Activated CD4-positive, alpha-beta T cell treated with anti-CD3 and anti-CD28 coated beads, Interleukin-2, amount 50 U/mL, for 16 hours (primary cell): ENCODE measurements at places on chromosomes 3 and 15.

DNA sequence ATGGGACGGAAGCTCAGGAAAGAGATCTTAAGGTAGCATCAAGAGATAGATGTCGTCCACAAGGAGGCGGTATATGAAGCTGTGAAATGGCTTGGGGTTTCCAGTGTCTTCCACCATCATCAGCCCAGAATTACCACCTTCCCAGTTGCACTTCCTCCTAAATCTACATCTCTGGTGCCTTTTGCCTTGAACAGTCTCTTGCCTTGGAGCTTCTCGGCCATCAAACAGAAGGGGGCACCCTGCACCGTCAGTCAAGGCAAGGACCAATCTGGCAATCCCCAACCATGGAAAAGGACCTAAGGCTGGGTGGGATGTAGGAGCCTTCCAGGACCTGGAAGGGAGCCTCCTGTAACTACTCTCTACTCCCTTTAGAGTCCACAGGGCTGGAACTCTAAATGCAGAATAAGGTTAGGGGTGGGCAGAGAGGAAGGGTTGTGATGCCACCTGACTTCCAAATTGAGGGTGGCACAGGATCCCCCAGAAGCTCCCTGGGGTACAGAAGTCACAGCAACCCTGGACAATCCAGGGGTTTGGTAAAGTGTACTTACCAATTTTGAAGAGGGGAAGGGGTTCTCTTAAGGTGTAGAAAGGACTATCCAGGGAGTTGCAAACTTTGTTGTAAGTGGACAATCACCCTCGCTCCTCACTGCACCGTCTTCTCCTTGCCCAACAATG is 1.0 kb upstream of the RYR3 start:
- no peak for DNase-seq

DNA sequence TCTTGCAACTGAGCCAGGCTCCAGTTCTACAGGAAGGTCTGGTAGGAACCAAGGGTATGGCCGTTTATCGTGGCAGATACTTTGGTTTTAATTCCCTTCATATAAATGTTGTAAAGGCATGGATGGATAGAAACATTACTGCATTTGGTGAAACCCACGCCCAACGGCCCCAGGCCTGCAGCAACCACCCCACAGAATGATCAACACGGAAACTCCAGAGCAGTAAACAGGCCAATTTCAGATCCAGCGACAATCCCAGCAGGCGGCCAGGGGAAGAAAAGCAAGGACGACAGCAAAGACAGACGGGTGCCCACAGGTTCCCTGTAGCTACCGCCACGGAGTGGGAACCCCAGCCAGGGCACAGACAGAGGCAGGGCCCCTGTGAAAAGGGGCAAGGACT is 32.6 kb upstream of the PCSK6 start:
- DNase-seq = no peak

DNA sequence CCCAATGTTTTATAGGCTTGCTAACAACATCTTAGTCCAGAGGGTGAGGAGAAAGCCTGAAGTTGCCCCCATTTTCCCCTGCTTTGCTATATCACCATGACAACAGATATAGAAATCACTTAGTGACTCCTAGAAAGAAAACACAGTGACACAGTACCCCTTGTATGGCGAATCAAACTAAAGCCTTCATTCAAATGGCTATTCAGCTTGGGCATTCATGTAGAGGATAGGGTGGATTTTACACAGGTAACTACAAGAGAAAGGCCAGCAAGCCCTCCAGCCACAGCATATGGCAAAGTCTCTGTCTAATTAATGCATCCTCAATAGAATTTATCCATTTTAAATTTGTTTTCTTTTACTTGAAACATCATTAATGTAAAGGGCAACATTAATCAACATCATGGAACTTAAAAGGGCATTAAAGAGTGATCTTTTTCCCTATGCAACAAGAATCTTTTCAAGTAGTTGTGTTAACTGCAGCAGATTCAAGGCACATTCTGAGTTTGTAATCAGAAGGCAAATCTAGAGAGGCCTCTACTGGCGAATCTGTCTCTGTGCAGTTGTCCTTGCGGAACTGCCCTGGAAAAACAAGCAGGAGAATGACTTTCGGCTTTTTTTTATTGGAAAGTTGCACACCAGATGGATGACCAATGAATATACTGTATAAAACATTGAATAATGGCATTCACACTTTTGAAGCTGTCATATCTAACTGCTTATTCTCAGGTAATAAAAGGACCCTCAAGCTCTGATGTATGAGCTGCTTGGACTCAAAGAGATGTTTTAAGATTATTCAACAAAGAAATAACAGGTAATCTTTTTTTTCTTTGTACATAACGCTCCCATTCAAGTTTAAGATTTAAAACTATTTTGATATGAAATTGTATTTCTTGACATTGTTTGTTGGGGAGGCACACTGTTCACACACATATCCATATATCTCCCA is 621.7 kb upstream of the AGTR1 start:
- no peak for DNase-seq

GRCh38 chr3:177820683-177821316 is 623.5 kb upstream of the TBL1XR1 start:
- DNase-seq = no peak

DNA sequence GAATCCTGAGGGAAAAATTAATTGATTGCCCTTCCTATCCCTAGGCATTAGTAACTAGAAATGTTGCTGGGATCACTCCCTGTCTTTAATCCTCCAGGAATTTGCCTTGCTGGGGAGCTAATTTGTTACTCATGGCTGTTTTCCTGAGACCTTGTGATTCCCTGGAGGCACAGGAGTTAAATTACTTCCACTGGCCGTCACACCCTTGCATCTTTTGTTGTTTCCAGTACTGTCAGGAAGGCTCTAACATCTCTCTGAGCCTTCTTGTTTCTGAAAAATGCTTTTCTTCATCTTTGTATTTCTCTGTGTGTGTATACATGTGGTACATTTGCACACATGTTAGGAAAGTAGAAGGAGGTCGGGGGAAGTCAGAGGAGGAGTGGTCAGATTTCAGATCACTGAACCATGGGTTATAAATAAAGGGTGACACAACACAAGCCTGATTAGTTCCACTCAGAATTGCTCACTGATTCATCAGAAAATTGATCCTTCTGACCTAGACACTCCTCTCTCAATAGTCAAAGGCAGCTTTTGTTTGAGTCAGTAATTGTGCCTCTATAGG is 23.5 kb upstream of the LRRFIP2 start:
- no peak for DNase-seq

DNA sequence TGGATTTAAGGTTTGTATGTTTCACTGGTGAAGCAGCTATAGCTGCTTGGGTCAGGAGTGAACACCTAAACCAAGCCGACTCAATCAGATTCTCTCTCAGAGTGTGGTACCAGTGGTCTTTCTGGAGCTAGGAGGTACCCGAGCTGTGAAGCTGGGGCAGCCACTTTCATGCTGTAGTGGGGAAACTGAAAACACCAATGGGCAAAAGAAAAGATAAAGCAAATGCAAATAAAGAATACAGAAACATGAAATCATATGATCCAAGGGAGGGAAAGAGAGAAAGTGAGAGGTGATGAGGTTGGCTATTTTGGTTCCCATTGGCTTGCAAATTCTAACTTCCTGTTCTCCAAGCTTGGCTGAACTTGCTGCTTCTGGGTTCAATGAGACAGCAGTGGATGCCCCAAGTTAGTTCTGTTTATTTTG is 212.3 kb upstream of the CFAP20DC start:
- DNase-seq = no peak

- DNase-seq = peak; percentile 48
Measured at GRCh38 chr3:23761440-23761896, 44.3 kb upstream of the UBE2E1 start.

DNA sequence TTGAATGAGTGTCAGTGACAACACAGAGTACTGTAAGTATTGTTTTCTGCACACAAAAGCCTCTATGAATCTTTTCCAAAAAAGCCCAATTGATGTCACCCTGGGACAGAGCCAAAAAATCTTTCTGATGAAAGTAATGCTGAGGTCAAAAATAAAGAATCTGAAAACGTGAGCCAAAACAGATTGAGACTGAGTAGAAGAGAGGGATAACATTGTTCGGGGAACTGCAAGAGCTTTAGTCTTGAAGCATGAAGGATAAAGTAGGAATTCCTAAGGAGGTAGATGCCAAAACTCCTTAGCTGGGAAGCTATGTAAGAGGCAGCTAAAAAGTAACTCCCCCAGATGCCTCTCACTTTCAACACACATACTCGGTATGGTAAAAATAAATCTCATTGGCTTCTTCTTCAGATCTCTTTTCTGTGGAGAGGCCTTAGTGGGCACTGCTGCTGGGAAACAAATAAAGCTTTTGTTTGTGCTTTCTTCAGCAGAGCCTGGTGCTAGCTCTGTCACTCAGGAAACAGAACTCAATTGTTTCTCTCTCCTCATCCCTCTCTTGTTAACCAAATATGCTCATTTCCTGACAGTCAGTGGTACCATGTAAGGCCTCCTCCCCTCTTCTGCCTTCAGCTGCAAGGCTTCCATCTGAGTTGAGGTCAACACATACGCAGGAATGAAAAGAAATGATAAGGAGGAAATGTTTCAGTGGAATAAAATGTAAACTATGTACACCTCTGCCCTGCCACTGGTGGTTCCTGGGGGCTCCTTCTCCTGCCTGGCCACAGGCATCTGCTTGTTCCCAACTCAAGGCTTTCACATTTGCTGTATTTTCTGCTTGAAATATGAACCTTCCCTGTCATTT is 58.1 kb downstream of the CD200 start:
- no peak for DNase-seq

DNA sequence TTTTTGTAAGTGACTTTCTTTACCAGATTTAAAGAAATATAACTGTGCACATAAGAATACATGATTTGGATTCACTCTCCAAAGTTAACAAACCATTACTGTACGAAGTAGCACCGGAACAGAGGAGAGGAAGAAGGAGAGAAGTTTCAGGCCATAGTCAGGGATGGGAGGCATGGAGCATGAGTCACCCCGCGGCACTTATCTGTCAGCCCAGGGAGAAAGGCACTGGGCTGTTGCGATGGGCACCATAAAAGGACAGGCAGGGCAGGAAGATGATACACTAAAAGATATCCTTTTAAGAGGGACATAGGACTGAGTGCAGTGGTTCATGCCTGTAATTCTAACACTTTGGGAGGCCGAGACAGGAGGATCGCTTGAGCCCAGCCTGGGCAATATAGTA is 37.0 kb downstream of the TTC23 start:
- DNase-seq = no peak

- no peak for DNase-seq
Measured at GRCh38 chr15:100073982-100074381, 267.8 kb downstream of the ADAMTS17 start.

DNA sequence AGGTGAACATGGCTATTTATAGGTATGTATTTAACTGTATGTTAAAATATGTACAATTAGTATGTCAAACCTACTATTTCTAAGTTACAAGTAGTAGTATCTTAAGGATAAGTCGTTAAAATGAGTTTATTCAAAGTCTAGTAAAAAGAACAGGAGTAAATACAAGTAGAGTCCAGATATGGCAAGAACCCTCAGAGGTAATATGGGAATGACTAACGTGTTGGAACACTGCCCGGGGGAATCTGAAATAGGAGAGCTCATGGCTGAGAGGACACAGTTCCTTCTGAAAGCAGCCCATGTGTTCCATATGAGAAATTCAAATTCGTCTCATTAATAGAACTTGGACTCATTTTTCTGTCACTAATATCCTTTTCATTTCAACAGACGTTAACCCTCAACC is 158.8 kb downstream of the CLSTN2 start:
- DNase-seq = no peak

- DNase-seq = no peak
Measured at GRCh38 chr3:119469418-119470189, 841 bp downstream of the POGLUT1 start.

GRCh38 chr3:164658125-164658524 is 420.2 kb downstream of the SI start:
- DNase-seq = no peak

DNA sequence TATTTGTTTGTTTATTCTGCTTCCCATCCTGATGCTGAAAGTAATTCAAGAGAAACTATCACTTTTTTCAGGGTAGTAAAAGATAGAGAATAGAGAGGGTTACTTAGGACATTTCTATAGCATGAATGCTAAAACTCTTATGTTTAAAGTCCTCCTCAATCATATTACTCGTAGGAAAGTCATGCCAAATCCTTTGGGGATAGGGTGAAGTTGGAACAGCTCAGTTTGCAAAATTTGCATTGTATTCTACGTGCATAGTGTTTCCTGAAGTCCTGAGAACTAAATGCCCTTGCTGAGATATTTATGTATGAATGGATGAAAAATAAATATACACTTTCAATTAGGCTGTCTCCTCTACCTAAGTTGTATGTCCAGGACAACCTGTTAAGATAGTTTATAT is 14.6 kb downstream of the PLSCR5 start:
- no peak for DNase-seq

GRCh38 chr3:32842987-32843386 is 25.2 kb downstream of the TRIM71 start:
- no peak for DNase-seq

DNA sequence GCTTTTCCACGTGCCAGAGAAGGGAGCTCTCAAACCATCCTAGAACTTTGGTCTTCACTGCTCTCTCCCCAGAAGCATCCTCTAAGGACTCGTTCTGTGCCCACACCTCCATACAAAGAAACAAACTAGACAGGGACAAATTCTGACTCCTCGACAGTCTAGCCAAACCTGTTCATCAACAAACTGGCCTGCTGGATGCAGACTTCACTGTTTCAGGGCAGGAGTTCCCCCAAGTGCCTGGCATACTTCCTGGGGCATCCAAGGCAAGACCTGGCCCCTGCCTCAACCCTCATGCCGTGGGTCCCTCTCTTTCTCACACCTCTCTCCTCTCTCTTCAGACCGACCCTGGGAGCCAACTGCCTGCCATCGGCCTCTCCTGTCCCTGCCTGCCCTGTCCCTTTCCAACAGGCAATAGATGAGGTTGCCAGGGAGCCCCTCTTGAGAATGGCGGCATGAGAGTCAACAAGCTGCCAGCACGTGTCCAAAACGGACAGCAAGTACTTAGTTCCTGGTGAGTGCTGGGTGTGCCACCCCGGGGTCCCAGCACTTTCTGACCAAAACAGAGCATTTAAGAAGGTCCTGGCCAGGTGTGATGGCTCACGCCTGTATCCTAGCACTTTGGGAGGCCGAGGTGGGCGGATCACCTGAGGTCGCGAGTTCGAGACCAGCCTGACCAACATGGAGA is 79.1 kb upstream of the HES1 start:
- DNase-seq = no peak

DNA sequence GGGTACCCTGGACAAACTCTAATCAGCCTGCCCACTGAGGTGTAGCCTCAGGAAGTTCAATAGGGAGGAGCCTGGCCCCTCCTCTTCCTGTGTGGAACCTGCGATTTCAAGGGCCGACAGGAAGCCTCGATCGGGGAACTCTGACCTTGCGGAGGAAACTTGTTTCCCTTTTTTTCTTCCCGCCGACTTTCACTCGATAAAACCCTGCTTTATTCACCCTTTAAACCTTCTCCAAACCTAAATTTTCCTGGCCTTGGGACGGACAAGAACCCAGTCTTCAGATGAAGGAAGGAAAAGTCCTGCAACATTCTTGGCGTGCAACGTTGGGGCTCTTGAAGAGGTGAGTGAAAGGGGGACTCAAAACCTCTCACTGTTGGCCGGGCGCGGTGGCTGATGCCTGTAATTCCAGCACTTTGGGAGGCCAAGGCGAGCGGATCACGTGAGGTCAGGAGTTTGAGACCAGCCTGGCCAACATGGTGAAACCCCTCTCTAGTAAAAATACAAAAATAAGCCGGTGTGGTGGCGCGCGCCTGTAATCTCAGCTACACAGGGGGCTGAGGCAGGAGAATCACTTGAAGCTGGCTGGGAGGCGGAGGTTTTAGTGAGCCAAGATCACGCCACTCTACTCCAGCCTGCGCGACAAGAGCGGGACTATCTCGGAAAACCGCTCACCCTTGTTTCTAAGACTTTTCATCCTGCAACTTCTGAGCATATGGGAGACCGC is 208.2 kb downstream of the ZNF385D start:
- DNase-seq = no peak

GRCh38 chr3:123597561-123597960 is 12.7 kb upstream of the HACD2 start:
- no peak for DNase-seq
